ENCODE measurements at places on chromosomes 5 and 9. TPM values are rescaled to one million over a fixed set of nuclear protein-coding genes. Genes with fewer than 3 reads are reported as not detected.

DNA sequence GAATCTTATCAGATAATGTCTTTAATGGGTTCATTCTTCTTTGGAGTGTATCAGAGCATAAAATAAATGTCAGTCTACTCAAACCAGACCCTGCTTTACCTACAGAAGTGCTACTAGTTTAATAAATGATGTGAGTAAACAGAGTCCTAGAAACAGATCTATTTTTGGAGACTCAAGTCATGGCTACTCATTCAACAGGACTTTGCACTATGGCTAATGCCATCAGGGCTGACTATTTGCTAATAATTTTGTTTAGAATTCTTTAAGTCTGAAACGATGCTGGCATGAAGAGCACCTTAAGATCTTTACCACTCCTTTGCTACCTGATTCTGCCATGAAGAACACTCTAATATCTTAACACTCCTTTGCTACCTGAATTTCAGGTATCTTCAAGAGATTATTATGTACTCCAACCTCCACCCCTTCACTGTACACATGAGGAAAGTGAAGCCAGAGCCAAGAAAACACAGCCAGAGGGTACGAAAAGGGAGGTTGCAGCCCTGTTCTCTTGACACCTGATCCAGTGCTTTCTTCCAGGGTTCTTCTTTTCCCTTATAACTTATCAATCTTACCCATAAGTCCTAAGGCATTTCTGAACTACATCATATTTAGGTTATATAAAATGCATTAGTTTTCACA lies 62.4 kb downstream of the ZNF608 start:
- no peak for DNase-seq

The ZNG1A gene
- 64.6 TPM for total RNA-seq

The ENG gene
- 26.7 TPM for total RNA-seq

GRCh38 chr9:123399803-123400378 lies 43.9 kb downstream of the CRB2 start:
- no peak for DNase-seq

DNA sequence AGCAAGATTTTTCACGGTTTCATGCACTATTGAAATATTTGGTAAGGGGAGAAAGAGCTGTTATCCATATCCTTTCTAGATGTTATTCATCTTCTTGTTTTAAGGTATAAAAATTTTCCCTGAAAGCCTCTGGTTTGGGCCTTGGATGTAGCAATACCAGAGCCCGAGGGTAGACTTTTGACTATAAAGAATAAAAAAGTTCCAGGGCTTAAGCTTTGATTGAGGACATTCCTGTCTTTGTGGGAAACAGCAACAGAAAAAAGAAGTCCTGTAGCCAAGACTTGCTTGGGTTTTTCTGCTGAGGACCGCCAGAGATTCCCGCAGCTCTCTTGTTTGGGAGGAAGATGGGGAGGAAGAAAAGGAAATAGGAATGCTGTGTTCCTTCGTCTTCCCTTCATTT lies 440.0 kb upstream of the WWC1 start:
- DNase-seq, result no peak

DNA sequence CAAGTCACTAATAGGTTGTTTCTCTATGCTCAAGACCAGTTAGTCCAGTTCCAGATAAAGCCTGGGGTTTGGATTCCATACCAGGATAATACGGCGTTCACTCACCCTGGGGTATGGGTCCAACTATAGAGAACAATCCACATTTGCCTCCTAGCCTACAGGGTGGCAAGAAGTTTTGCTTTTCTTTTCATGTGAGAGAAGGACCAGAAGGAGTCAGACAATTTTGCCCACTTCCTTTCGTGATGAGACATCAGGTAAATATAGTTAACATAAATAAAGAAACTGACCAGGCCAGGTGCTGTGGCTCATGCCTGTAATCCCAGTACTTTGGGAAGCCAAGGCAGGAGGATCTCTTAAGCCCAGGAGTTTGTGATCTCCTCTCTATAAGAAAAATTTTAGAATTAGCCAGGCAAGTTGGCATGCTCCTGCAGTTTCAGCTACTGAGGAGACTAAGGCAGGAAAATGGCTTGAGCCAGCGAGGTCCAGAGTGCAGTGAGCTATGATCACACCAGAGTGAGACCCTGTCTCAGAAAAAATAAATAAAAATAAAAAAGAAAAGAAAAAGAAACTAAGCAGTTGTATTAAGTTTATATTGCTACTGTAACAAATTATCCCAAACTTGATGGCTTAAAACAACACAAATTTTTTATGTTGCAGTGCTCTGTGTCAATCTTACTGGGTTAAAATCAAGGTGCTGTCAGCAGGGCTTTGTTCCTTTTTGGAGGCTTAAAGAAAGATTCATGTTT lies 7.5 kb upstream of the REEP5 start:
- no peak for DNase-seq

DNA sequence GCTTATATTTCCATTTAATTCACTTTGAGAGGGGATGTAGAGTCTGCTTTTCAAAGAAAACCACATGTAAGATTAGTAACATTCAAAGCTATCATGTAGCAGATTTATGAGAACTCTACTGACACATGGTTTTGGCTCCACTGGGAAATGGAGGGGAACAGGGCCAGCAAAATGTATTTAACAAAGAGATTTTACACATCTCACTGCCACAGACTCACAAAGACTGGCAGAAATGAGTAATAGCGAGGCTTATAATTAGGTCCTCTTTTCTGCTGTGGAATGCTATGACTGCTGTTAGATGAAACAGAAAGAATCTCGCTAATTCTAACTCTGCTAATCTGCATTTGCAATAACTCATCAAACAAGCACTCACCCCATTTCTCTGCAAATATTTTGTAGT lies 4.5 kb downstream of the DAP start:
- DNase-seq, result no peak

The PTGDS gene
- 17.8 TPM for total RNA-seq

GRCh38 chr5:146852089-146852488 lies 26.5 kb downstream of the PPP2R2B start:
- DNase-seq, result no peak

The CYSRT1 gene
- total RNA-seq, result not detected

DNA sequence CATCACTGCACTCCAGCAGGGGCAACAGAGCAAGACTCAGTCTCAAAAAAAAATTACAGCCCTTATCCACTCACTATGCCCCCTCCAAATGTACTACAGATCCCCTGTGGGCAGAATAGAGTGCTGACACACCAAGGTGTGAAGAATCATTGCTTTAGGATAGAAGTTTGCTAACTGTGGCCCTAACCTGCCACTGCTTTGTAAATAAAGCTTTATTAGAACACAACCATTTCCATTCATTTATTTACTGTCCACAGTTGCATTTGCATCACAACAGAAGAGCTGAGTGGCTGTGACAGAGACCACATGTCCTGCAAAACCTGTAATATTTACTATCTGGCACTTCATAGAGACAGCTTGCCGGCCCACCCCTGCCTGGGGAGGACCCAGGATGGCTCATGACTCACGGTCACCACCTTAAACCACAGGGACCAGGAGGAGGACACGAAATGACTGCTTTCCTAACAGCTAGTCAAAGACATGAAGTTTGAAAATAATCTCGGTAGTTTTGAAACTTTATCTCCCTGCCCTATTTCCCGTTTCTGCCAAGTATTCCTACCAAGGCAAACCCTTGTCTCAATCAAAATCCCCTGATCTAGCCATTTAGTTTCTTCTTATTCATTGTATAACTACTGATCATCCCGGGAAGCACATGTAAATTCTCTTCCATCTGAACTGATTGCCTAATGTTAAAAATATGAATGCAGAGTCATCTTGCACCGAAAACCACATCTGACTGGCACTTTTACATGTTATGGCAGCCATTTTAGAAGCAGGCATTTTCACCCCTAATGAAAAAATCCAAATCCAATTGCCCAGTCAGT lies 206.1 kb downstream of the SLIT3 start:
- DNase-seq, result no peak

The IL5 gene
- not detected for total RNA-seq

- no peak for DNase-seq
These were observed 549.8 kb upstream of the DMAC1 start for GRCh38 chr9:8349376-8349775.

The NOL6 gene
- 14.8 TPM for total RNA-seq

The ITK gene
- total RNA-seq, result 2.6 TPM

The DBH gene
- not detected for total RNA-seq

DNA sequence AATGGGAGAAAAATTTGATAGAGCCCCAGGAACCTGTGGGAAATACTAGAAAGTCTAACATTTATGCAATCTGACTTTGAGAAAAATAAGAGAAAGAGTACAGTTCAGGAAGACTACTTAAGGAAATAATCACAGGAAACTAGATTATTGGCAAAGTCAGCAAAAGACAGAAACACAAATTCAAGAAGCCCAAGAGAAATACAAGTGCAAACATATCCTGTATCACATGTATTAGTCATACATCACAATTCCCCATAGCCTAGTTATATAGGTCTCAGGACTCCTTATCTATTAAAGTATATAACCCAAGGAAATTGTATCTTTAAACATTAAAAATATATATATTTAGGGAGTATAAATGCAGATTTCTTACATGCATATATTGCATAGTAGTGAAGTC lies 100.8 kb downstream of the HOMER1 start:
- DNase-seq, result no peak

DNA sequence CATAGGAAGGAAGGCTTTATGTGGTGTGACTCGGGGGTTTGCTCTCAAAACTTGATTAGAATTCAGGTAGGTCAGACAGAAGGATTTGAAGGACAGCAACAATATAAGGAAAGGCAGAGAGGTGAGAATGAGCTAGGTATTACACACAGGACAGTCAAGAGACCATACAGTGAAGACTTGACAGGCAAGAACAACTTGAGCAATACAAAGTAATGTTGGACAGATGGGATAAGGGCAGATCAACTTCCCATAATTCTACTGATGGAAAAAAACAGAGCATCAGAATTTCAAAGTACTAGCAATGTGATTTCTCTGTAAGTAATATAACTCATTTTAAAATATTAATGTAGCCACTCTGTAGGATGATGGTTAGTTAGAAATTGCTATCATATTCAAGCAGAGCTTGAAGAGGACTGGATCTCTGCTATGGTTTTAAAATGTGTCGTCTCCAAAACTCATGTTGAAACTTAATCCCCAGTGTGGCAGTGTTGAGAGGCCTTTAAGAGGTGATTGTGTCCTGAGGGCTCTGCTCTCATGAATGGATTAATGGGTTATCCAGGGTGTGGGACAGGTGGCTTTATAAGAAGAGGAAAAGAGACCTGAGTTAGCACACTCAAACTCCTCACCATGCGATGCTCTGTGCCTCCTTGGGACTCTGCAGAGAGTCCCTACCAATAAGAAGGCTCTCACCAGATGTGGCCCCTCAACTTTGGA lies 22.4 kb upstream of the HOMER1 start:
- no peak for DNase-seq

DNA sequence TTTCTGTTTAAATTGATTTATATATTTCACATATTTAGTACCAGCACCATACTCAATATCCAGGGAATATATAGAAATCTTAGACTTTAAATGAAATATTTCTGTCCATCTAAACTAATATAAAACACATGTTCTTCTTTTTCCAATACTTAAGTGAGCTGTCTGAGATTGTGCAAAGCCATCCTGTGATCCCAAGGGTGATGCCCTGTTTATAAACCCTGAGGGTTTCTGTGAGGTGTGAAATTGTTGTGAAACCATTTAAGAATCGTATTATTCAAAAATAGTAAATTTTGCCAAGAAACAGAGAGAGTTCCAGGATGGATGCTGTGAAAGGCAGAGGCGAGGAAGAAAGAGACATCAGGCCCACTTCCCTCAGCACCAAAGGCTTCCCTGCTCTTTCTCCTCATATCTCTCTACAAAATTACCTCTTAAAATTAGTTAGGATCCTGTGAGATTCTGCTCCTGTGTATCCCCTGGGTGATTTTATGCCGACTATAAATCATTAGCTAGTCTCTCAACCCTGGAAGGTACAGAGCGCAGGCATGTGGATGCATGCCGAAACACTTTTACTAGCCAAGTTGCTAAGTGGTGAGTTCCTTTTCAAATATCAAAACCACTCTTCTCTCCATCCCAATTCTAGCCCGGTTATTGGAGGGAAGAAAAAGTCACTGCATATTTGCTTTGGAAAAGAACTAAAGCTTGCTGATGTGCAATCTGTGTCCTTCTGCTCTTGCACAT lies 183.0 kb downstream of the GLIS3 start:
- no peak for DNase-seq

DNA sequence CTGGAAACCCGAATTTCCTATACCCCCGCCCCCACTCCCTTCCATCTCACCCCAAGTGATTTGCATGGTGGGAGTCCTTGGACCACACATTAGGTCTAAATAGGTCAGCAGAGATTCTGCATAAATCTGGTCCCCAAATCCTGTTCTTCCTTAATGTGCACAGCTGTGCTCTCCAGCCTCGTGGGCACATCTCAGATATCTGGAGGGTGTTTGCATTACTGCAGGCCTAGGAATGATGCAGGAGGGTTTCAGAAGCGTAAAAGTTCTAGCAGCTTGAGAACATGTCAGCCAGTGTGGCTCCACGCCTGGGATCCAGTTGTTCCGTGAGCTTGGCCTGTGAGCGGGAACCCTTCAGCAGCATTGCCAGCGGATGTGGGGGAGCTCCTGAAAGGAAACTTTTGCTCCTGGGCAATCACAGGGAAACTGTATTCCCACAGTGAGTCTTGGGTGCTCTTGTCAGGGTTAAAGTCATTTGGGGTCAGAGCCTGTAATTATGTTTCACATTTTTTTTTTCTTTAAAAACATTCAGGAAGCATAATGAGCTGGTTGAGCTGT lies 12.9 kb downstream of the ARHGAP26 start:
- no peak for DNase-seq

DNA sequence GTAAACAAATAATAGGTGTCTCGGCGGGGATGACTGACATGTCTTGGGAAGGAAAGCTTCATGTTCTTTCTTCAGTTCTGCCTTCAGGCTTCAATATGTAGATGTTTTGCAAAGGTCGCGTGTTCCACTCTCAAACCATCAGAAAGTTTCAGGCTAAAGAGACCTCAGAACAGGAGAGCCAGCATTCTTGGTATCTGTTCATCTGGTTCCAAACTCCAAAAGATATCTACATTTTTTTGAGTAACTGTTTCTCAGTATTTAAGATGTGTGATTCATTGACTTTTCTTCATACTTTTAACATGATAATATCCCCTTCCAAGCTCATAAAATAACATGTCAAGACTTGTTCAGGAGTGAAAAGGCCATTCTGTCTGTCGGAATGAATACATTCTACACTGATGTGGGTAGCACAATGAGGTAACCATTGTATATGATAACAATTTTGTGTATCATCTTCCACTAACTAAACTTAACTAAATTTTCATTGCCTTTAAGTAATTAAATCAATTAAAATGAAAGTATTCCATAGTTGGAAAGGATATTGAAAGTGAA lies 183.6 kb downstream of the CFAP90 start:
- DNase-seq, result no peak

DNA sequence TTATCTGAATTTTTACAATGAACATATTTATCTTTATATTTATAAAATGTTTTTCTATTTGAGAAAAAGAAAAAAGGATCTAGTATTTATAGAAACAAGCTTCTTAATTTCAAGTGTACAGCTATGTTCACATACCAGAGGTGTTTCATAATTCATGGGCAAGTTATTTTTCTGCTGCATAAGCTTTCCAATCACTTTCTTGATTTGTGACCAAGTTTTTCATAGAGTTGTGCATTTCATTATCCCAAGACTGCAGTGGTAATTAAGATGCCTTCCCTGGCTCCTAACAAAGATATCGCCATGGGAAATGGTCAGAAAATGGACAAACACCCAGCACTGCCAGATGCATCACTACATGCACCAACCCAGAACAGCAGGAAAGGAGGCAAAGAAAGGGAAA lies 124.6 kb downstream of the GNAQ start:
- DNase-seq, result no peak
